ENCODE measurements at places on chromosomes 2 and 18.

DNA sequence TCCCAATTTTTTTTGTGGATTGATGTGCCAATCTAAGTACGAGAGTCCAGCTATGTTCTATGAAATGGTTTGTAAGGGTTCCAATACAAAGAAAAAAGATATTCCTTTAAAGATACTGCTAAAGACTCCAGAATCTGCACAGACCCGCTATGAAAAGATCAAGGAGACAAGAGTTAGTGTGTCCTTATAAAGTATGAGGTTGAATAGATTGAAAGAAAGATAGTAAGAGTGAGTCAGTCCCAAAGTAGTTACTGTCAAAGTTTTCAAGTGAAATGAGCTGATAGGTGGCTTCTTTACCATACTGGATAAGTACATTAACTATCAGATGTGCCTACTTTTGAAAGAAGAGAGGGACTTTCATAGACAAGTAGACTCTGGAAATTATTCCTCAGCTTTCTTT is 17.9 kb upstream of the EHBP1 start:
- no peak for DNase-seq
- H3K4me1 ChIP-seq, result no peaks in the 10 kb centered on the region
- peaks cover 4% of the 10 kb centered on the region for H3K27me3 ChIP-seq

- DNase-seq, result peak; percentile 75
- H3K36me3 ChIP-seq, result peaks cover 34% of the 10 kb centered on the region
- H3K4me3 ChIP-seq, result no peak overlapping the region
Measured at GRCh38 chr2:101844055-101844635, 146.6 kb downstream of the MAP4K4 start.

DNA sequence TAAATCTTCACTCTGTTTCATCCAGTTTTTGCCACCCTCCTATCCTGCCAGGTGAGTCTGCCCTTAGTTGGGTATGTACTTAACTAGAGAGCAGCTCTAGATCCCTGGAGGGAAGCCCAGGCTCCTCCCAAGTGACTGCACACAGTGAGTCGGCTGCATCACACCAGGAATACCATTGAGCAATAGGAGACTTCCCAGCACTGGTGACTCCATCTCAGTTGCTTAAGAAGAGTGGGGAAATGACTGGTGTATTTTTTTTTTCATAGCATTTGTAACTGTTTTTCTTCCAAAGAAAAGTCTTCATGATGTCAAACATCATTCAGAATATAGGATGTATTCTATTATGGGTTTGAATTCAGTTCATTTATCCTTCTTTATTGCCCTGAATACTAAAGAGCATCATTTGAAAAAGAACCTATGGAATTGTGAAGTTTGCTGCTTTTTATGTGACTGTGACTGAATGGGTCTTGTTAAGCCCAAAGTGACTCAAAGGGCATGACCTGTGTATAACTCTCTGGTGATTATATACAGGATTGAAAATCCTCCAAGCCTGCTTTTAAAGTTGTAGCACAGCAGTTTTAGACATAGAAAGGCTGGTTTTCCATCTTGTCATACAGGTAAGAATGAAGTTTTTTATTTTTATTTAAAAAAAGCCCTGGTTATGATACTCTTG is 84.3 kb downstream of the MAP3K20 start:
- peak; percentile 99 for DNase-seq
- peaks cover 1% of the 10 kb centered on the region for H3K36me3 ChIP-seq
- no peaks in the 10 kb centered on the region for H3K27me3 ChIP-seq
- H3K4me1 ChIP-seq, result peaks cover 8% of the 10 kb centered on the region

GRCh38 chr2:43484323-43484930 is 111.4 kb downstream of the THADA start:
- no peaks in the 10 kb centered on the region for H3K4me1 ChIP-seq
- no peak overlapping the region for H3K4me3 ChIP-seq
- peak; percentile 85 for DNase-seq
- no peak overlapping the region for H3K27ac ChIP-seq

DNA sequence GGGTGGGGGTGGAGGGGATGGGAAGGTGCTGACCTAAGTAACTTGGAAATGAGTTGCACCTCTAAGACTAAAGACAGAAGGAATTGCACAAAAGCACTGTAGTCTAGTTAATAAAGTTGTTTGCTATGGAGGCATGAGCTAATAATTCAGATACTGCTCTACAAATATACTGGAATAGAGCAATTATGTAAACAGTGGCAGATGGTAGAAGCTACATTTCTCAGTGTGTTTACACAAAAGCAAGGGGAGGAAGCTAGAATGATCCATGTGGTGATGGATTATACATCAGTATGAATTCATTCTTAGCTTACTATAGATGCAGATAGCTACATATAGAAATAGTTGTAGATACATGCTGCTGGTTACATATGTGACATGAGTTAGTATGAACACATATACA is 27.6 kb upstream of the UBE2F start:
- no peaks in the 10 kb centered on the region for H3K36me3 ChIP-seq
- H3K4me3 ChIP-seq, result no peak overlapping the region
- peak overlapping the region; percentile 83 for H3K27ac ChIP-seq
- H3K27me3 ChIP-seq, result no peaks in the 10 kb centered on the region
- DNase-seq, result peak; percentile 80

DNA sequence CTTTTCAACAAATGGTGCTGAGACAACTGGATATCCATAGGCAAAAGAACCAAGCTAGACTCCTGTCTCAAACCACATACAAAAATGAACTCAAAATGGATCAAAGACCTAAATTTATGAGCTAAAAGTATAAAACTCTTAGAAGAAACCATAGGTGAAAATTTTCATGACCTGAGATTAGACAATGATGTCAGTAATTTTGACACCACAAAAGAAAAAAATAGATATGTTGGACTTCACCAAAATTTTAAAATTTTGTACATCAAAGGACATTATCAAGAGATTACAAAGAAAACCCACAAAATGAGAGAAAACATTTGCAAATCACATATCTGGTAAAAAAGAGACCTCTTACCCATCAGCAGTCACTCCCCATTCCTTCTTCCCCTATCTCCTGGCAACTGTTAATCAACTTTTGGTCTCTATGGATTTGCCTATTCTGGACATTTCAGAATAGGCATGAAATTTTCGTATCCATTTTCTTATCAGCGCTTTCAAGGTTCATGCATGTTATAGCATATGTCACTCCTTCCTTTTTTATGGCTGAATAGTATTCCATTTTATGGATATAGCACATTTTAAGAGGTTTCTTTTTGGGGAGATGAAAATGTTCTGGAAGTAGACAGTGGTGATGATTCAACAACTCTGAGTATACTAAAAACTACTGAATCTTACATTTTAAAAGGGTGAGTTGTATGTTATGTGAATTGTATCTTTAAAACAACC is 43.3 kb downstream of the FAM178B start:
- no peaks in the 10 kb centered on the region for H3K4me1 ChIP-seq
- peaks cover 24% of the 10 kb centered on the region for H3K27me3 ChIP-seq
- H3K4me3 ChIP-seq, result no peak overlapping the region
- no peak for DNase-seq
- no peaks in the 10 kb centered on the region for H3K36me3 ChIP-seq

DNA sequence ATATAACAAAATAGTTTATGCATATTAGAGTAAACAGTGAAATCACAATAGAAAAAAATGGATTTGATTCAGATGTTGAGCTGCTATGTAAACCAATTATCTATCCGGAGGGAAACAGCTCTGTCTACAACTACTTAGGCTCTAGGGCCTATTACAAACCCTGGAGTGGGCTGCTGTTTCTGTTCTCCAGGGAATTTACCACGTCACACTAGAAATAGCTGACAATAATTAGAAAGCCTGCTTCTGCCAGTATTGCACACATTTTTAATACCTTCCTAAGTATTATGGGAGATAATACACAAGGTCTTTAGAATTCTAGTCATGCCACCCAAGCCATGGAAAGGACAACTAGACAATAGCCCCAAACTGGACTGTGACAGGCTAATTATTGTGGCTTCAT is 411.1 kb downstream of the FIGN start:
- no peaks in the 10 kb centered on the region for H3K36me3 ChIP-seq
- no peaks in the 10 kb centered on the region for H3K27me3 ChIP-seq
- H3K4me1 ChIP-seq, result no peaks in the 10 kb centered on the region
- H3K4me3 ChIP-seq, result no peak overlapping the region
- H3K27ac ChIP-seq, result no peak overlapping the region
- DNase-seq, result no peak

DNA sequence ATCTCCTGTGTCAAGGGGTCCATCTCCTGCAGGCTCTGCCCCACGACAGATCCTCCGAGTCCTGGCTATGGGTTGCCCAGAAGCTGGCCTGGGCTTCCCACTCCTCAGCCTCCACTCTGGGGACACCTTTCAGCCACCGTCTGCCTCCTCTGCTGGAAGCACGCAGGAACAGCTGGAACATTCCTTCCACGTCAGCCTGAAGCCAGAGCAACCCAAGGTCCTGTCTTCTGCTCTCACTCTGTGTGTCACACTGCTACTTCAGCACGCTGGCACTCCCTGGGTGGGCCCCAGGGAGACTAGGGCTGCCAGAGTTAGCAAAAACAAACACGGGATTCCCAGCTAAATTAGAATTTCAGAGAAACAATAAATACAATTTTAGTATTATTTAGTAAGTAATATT is 148.8 kb downstream of the HRH4 start:
- H3K4me1 ChIP-seq, result no peaks in the 10 kb centered on the region
- H3K27me3 ChIP-seq, result peaks cover 2% of the 10 kb centered on the region
- no peak overlapping the region for H3K27ac ChIP-seq
- no peak overlapping the region for H3K4me3 ChIP-seq
- no peaks in the 10 kb centered on the region for H3K36me3 ChIP-seq
- peak; percentile 24 for DNase-seq

GRCh38 chr18:63683890-63684289 is 18.9 kb upstream of the SERPINB11 start:
- no peaks in the 10 kb centered on the region for H3K27me3 ChIP-seq
- no peak overlapping the region for H3K4me3 ChIP-seq
- peak; percentile 15 for DNase-seq

DNA sequence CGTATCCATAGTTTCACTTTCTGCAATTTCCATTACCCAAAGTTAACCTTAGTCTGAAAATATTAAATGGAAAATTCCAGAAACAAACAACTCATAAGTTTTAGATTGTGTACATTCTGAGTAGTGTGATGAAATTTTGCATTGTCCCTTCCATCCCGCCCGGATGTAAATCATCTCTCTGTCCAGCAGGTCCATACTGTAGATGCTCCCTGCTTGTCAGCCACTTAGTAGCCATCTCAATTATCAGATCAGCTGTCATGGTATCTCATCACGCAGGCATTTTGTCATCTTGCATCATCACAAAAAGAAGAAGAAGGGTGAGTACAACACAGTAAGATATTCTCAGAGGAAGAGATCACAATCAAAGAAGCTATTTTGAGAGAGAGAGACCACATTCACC is 185.0 kb upstream of the STK17B start:
- no peak overlapping the region for H3K27ac ChIP-seq
- H3K4me1 ChIP-seq, result no peaks in the 10 kb centered on the region
- H3K27me3 ChIP-seq, result no peaks in the 10 kb centered on the region
- no peak for DNase-seq

- no peak overlapping the region for H3K27ac ChIP-seq
- H3K4me1 ChIP-seq, result no peaks in the 10 kb centered on the region
- no peaks in the 10 kb centered on the region for H3K36me3 ChIP-seq
- no peak overlapping the region for H3K4me3 ChIP-seq
Measured at GRCh38 chr2:181440344-181440743, 16.8 kb upstream of the ITGA4 start.

DNA sequence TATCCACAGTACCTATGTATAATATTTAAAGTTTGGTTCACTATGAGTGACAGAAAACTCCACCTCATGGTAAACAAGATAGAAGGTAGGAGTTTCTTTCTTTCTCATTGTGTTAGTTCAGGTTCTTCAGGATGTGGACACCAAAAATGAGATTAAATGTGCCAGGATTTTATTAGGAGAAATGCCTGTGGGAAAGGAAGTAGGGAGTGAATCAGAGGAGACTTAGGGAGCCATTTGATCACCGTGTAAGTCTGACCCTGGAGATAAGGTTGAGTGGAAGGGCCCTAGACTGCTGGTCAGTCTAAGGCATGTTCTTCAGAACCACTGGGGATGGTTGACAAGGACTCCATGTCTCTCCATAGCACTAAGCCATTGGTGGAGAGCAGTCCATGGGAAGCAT is 8.1 kb downstream of the AOX1 start:
- H3K4me3 ChIP-seq, result no peak overlapping the region
- no peak for DNase-seq
- H3K27me3 ChIP-seq, result peaks cover 2% of the 10 kb centered on the region
- H3K36me3 ChIP-seq, result no peaks in the 10 kb centered on the region
- no peak overlapping the region for H3K27ac ChIP-seq
- no peaks in the 10 kb centered on the region for H3K4me1 ChIP-seq

DNA sequence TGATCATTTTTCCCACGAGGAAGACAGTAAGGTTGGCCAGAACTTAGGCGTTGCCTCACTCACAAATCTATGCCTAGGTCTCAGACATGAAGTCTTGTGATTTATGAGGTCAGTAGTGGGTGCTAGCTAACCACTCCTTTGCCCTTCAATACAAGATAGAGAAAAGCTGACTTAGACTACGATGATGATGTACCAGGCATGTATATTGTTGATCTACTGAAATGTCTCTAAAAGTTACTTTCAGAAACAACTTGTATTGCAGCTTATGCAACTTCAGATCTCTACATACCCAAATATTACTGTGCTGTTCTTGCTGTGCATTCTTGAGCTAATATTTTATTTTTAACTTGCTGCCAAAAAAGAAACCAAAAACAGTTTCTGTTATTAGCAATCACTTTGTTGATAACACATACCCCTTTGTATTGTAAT is 30.6 kb downstream of the MAPRE2 start:
- H3K4me3 ChIP-seq, result no peak overlapping the region
- H3K4me1 ChIP-seq, result peaks cover 3% of the 10 kb centered on the region
- H3K36me3 ChIP-seq, result no peaks in the 10 kb centered on the region
- DNase-seq, result no peak

DNA sequence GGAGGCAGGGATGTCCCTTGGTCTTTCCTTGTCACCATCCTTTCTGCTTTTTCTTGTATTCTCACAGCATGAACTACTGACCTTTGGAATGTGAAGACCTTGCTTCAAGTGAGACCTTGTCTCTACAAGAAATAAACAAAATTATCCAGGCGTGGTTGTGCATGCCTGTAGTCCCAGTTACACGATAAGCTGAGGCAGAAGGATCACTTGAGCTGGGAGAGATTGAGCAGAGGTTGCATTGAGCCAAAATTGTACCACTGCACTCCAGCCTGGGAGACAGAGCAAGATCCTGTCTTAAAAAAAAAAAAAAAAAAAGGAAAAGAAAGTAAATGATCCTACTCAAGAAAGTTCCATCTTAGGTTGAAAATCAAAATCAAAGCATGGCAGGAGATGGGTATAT is 173.7 kb downstream of the IRS1 start:
- no peak for DNase-seq
- no peak overlapping the region for H3K4me3 ChIP-seq
- no peaks in the 10 kb centered on the region for H3K36me3 ChIP-seq
- H3K27ac ChIP-seq, result no peak overlapping the region
- peaks cover 2% of the 10 kb centered on the region for H3K4me1 ChIP-seq

DNA sequence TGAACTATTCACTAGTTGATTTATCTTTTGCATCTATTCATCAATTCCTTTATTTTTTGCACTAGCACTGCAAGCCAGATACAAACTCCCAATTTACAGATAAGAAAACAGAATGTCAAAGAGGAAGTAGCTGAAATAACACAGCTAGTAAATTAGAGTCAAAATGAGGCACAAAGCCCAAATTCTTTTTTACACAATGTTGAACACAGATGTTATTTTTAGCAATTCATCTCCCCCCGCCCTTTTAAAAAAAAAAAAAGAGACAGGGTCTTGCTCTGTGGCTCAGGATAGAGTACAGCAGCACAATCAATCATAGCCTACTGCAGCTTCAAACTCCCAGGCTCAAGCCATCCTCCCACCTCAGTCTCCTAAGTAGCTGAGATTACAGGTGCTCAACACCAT is 127.8 kb downstream of the CCBE1 start:
- H3K4me3 ChIP-seq, result no peak overlapping the region
- H3K36me3 ChIP-seq, result no peaks in the 10 kb centered on the region
- H3K27me3 ChIP-seq, result no peaks in the 10 kb centered on the region
- peaks cover 13% of the 10 kb centered on the region for H3K4me1 ChIP-seq
- H3K27ac ChIP-seq, result no peak overlapping the region
- no peak for DNase-seq
